ENCODE measurements at places on chromosomes 3 and 15. TPM values are rescaled to one million over a fixed set of nuclear protein-coding genes. Genes with fewer than 3 reads are reported as not detected.

DNA sequence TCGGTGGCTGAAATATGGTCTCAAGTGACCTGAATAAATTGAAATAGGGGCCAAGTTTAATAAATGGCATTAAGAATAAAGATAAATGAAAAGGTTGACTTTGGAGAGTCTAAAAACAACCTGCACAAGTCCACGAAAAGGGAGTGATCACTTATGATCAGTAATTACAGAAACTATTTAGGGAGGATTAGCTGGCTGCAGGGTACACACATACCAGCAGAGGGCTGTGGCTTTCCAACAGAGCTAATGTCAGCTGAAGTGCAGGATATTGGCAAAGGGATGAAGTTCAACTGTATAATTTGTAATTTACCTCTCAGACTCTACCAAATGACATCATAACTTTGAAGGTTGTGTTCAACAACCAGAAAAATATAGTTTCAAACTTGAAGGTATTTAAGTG lies 86.8 kb downstream of the SYNPR start:
- DNase-seq, result no peak

The NANOGP8 gene
- total RNA-seq, result 1.2 TPM

The LAMB2 gene
- total RNA-seq, result 707 TPM

GRCh38 chr3:98329392-98330124 lies 24.1 kb upstream of the OR5K4 start:
- DNase-seq, result no peak

DNA sequence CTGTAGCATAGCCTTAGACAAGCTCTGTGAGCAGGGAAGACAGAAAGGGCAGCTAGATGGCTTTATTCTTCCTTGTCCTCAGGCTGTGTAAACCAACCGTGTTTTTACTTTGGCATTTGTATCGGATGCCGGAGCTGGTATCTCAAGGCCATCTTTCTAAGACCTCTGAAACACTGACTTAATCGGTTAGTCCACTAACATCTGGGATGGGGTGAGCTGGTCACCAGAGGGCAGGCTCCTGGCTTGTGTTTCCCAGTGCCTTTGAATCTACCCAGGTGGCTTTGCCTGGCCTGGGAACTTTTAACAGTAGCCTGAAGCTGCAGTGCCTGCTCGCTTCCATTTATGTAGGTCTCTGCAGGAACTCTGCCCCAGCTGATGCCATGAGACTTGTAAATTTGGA lies 252.7 kb downstream of the NR1D2 start:
- DNase-seq, result no peak

DNA sequence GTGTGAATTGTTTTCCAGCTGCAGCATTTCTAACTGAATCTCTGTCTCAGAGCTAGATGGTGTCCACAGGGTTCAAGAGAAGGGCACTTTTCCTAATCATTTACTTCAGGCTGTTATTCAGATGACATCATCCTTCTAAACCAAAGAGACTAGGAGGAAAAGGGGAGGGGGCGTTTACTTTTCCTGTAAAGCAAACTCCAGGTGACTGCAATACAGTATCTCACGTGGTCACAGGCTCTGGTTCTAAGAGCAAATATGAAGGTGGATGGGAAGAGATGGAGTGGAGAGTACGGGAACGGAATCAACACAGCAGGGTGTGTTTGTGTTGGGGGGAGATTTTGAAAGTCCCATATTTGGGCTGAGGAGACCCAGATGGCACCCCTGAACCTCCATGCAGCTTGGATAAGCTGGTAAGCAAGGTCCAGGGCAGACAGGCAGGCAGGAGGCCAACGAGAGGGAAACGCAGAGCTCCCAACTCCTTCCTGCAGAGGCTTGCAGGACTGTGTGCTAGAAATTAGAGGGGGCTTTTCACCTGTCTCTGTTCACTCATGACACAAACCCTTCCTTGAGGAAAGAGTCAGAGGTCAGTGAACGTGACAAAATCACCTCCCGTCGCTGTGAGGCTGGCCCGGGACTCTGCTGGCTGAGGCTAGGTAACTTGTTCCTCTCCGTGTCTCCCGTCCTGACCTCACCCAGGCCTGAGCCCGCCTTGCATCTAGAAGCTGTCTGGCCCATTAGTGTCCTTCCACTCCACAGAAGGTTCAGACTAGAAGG lies 151.2 kb downstream of the OPA1 start:
- no peak for DNase-seq

GRCh38 chr3:197533396-197533795 lies 22.4 kb downstream of the BDH1 start:
- DNase-seq, result no peak

GRCh38 chr3:15053541-15053940 lies 11.6 kb downstream of the MRPS25 start:
- no peak for DNase-seq

GRCh38 chr3:148839805-148840204 lies 12.2 kb downstream of the CPB1 start:
- no peak for DNase-seq

GRCh38 chr15:32657198-32657883 lies 15.8 kb downstream of the SCG5 start:
- no peak for DNase-seq

GRCh38 chr15:51079226-51079625 lies 15.5 kb downstream of the TNFAIP8L3 start:
- DNase-seq, result no peak

The PLSCR2 gene
- 1.4 TPM for total RNA-seq

The DPPA2 gene
- not detected for total RNA-seq

The SLITRK3 gene
- 0.26 TPM for total RNA-seq

DNA sequence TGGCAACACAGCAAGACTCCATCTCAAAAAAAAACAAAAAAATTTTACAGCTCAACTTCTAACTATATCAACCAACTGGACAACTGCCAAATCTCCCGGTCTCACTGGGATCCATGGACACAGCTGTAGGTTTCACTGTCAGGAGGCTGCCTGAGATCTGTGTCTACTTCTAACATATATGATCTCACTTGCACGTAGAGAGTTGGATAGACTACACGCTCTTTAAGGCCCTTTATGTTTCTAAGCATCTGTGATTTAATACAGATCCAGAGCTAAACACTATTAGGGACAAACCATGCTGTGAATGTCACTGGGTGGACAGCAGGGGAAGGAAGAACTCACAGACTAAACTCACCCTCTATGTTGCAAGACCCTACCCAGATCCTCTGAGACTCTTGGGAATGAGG lies 13.0 kb upstream of the APOD start:
- no peak for DNase-seq

- no peak for DNase-seq
Measured at GRCh38 chr3:69613286-69613685, 126.0 kb upstream of the MITF start.

GRCh38 chr3:14439501-14440167 lies 37.2 kb downstream of the SLC6A6 start:
- peak; percentile 86 for DNase-seq

- no peak for DNase-seq
Measured at GRCh38 chr15:82710208-82710555, 507 bp upstream of the AP3B2 start.

The EOMES gene
- total RNA-seq, result 0.60 TPM

DNA sequence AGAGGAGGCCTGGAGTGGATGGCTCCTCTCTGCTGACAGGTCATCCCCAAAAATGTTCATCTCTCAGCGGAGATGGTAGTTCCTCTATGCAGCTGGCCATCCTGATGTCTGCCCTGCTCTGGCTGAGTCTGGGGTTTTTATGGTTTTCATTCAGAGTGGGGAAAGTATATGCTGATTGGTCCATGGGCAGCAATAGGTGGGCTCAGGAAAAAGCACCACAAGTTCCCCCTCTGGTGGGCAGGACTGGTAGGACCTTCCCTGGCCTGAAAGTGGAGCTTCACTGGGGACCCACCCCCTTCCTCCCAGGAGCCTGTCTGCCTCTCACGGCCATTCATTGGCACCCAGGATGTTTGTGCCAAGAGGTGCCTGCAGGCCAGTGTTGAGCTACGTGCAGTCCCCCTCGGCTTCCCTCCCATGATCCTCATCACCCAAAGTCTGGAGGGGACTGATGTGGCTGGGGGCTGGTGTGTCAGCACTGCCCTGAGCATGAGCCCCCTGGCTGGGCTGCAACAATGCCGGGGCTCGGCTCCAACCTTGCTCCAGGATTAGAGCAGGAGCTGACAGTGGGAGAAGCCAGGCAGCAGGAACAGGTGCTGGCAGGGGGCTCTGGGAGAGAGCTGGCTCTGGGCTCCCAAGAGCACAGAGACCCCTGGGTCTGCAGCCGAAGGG lies 13.1 kb upstream of the BLOC1S6 start:
- DNase-seq, result no peak

DNA sequence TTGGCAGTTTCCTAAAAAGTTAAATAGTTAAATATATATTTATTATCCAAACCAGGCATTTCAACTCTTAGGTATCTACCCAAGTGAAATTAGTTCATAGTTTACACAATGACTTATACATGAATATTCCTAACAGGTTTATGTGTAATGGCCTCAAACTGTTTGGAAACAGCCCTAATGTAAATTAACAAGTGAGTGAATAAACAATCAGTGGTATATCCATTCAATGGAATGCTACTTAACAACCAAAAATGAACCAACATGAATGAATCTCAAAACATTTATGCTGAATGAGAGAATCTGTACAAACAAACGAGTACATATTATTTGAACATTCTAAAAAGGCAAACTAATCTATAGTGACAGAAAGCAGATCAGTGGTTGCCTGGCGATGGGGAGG lies 33.5 kb downstream of the PRTG start:
- no peak for DNase-seq

- DNase-seq, result no peak
Measured at GRCh38 chr15:80550908-80551260, 144.2 kb upstream of the ABHD17C start.

- no peak for DNase-seq
Measured at GRCh38 chr3:112477891-112478290, 21.4 kb downstream of the BTLA start.

GRCh38 chr3:135864060-135864459 lies 101.5 kb upstream of the PPP2R3A start:
- DNase-seq, result no peak

The RGMA gene
- total RNA-seq, result 50.3 TPM

DNA sequence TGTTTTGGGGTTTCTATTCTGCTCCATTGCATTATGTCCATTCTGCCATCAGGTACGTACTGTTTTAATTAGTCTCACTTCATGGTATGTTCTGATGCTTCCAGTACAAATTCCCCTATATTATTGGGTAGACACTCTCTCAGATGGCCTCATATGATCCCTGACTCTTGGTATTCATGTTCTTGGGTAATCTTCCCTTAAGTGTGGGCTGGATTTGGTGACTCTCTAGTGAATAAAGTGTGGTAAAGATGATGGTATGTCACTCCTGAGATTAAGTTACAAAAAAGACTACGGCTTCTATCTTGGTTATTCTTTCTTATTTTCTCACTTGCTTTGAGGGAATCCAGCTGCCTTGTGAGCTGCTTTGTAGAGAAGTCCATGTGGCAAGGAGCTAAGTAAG lies 89.6 kb upstream of the TBC1D5 start:
- no peak for DNase-seq

DNA sequence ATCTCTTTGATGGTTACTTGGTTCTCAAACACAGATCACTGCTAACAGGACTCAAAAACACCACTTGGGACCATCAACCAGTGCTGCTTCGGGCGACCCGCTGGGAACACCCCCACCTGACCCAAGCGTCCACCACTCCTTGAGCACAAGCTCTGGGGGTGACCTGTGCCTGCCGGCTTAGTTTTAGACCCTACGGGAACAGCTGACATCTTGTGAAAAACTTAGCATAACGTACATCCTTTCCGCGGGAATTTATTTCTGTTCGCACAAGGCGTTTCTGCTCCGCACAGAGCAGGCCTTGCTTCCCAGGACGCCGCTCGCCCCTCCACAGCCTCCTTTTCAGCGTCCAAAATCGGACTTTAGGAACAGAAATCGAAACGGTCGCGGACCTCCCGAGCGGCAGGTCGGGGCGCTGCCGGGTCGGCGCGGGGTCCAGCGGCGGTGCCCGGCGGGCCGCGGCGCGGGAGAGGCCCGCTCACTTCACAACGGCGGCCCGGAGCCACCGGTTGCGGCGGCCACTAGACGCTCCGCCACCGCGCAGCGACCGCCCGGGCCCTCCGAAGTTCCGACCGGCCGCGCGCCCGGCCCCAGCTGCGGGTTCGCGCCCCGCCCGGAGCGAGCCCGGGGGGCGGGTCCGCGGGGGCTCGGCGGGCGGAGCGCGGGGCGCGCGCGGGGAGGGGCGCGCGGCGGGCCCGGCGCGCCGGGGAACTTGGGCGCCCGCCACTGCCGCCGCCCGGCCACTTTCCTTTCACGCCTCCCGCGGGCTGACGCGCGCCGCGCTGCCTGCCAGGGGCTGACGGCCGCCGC lies 959 bp downstream of the SFMBT1 start:
- DNase-seq, result peak; percentile 70

- DNase-seq, result no peak
Measured at GRCh38 chr3:191296041-191296541, 33.1 kb upstream of the CCDC50 start.

- no peak for DNase-seq
Measured at GRCh38 chr3:153247331-153248330, 85.6 kb downstream of the RAP2B start.

The CHRNA5 gene
- total RNA-seq, result 1.6 TPM

The MYZAP gene
- 4.2 TPM for total RNA-seq

DNA sequence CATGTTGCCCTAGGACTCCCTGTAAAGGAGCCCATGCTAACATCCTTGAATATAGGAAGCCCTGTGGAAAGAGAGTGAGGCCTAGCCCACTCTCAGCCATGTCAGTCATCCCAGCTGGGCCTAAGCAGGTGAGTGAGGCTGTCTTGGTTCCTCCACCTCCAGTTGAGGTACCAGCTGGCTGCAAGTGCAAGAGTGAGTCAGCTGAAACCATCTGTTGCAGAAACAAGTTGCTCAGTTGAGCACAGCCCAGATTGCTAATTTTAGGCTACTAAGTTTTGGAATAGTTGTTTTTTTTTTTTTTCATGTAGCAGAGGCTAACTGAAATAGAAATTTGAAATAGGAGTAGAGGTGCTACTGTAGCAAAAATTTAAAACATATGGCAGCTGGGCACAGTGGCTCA lies 43.7 kb upstream of the ADPGK start:
- no peak for DNase-seq

GRCh38 chr3:187774185-187774789 lies 29.0 kb upstream of the BCL6 start:
- DNase-seq, result no peak

- no peak for DNase-seq
Measured at GRCh38 chr15:56737791-56738190, 4.5 kb upstream of the ZNF280D start.

The TIPIN gene
- total RNA-seq, result 4.2 TPM

The SLC51B gene
- total RNA-seq, result not detected

GRCh38 chr3:31077826-31078225 lies 183.4 kb upstream of the GADL1 start:
- DNase-seq, result no peak

DNA sequence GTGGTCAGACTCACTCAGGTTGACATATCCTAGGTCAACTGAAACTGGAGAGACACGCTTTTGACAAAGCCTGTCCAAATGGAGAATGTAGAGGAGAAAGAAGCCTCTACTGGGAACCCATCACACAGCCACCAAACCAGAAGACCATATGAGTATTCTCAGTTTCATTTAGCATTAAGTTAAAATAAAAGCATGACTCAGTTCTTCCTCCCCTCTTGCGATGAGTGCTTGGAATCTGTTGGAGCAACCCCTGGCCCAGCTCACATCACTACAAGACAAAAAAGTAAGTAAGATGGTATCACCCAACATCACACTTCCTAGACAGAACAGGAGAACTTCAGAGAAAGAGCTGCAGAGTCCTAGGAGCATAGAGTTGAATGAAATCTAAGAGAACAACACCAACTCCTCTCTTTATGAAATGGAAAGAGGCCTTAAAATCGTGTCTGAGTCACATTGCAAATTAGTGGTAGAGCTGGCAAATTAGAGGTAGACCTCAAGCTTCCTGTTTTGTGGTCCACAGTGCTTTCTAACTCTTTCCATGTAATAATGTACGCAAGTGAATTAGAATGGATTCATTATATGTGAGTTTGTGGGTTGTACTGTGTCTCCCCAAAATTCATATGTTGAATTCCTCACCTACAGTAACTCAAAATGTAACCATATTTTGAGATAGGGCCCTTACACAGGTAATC lies 51.2 kb downstream of the FGF12 start:
- DNase-seq, result no peak
